ENCODE measurements at places on chromosomes 12 and 14. TPM values are rescaled to one million over a fixed set of nuclear protein-coding genes. Genes with fewer than 3 reads are reported as not detected.

DNA sequence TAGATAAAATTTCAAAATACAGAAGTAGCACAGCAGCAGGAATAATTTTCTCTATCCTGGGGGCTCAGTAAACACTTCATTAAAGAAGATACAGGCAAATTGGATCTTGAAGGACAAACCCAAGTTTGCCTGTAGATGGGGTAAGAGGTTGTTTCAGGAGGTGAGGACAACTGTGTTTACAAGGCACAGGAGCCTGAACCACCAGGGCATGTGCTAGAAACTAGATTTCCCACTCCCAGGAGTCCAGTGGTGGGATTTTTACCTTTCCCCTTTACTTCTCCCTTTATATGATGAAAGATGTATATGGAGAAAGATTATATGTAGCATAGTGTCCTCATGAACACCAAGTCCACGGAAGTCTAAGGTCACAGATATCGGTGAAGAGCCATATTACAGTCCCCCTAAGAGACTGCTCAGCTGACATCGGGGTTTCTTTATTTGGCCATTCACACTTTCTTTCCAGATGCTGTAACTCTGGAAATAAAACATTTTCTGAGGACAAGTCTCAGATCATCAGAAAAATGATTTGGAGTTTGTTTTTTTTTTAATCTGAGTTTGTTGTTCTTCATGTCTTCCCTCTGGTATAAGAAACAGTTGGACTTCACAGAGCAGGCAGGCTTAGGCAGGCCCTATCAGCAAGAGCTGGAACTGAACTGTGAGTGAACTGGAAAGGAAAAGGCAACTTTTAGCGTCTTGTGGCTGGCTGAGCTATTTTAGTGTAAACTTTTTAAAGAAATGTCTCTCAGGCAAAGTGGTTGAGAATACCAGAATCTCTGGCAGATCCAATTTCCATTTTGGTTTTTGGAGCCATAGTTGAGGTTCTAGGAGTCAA is 8.0 kb upstream of the EVL start:
- DNase-seq, result no peak

The TAS2R30 gene
- total RNA-seq, result 5.4 TPM

DNA sequence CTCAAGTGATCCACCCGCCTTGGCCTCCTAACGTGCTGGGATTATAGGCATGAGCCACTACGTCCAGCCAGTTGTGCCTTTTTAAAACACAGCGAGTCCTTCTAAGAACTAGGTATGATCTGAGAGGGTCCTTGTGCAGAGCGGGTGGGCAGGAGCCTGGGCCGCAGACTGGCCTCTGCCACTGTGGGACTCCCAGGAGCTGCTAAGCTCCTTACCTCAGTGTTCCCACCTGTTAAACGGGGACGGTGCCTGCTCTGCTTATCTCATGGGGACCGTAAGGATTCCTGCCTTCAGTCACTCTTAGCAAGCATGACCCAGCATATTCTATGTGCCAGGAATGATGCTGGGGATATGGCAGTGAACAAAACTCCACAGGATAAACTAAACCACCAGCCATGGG is 136.9 kb downstream of the RBM19 start:
- no peak for DNase-seq

The AP5M1 gene
- total RNA-seq, result 32.8 TPM

DNA sequence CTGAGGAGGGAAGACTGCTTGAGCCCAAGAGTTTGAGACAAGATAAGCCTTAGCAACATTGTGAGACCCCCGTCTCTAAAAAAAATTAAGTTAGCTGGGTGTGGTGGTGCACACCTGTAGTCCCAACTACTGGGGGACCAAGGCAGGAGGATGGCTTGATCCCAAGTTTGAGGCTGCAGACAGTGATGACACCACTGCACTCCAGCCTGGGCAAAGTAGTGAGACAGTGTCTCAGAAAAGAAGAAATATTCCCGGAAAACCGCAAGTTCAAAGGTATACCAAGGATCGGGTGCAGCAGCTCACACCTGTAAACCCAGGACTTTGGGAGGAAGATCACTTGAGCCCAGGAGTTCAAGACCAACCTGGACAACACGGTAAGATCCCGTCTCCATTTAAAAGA is 5.8 kb downstream of the PTGES3 start:
- DNase-seq, result no peak

GRCh38 chr12:29023436-29024076 is 125.5 kb upstream of the FAR2 start:
- no peak for DNase-seq

GRCh38 chr12:109951751-109952150 is 44.4 kb downstream of the GIT2 start:
- DNase-seq, result no peak

- no peak for DNase-seq
These were observed 10.0 kb upstream of the AMHR2 start for GRCh38 chr12:53413485-53414204.

The AQP6 gene
- 0.16 TPM for total RNA-seq

- no peak for DNase-seq
These were observed 248.8 kb downstream of the RMST start for GRCh38 chr12:97711392-97711791.

DNA sequence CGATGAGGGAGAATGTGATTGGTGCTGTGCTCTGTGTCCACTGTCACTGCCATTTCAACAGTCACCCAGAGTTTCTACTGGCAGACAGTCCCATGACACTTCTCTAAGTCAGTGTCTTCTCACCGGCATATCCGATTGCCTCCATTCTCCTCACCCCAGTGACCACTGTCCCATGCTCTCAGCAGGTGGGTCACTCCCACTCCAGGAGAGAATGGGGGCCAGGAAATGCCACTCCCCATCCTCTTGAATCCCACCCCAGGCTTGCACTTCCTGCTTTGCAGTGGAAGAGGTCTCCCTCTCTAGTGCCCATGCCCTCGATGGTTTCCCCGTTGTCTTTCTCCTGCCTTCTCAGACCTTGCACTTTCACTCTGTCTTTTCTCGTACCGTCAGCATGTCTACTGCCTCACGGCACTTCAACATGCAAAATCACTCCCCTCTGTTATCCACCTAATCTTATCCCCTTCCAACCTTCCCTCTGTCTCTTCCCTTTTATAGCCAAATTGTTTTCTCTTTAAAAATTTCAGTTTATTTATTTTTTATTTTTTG is 2.2 kb upstream of the EP400 start:
- DNase-seq, result no peak

- DNase-seq, result no peak
These were observed at the start of gene CEBPE for GRCh38 chr14:23118506-23119362. Gene CEBPE, minus strand, starts transcription at chr14:23119255. Its CDS starts 164 bp downstream, at chr14:23119091.

DNA sequence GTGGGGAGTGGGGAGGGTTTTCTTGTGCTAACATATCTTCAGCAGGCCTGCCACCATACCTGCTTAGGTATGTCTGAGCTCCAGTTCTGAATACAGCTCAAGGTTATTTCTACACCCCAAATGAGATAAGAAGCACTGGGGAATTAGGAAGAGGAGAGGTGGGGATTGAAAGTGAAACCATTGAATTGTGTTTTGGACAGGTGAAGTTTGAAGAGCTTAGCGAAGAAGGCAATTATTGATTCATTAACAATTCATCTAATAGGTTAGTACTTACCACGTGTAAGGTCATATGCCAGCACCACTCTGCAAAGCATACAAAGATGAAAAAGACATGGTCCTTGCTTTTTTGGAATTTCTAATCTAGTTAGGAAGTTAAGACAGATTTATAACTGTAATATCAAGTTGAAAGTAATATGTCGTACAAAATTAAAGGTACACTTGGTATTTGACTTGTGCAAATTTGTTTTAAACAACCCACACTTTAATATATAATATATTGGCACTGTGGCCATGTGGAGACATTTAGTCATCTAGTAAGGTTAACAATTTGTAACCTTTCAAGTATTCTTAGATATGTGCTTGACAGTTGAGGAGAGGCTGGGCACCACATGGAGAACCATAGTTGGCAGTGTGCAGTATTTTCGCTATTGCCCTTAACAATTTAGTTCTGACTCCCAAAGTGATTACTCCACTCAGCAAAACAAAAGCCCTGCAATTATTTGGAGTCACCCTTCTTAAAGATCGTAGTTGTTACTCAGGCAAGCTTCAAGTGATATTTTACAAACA is 3.6 kb downstream of the SMCO3 start:
- DNase-seq, result no peak

Data from mesothelial cell of epicardium (in vitro differentiated cells).